Left hindlimb (tissue), 1 donor: ENCODE measurements at places on chromosomes 2 and 18.

DNA sequence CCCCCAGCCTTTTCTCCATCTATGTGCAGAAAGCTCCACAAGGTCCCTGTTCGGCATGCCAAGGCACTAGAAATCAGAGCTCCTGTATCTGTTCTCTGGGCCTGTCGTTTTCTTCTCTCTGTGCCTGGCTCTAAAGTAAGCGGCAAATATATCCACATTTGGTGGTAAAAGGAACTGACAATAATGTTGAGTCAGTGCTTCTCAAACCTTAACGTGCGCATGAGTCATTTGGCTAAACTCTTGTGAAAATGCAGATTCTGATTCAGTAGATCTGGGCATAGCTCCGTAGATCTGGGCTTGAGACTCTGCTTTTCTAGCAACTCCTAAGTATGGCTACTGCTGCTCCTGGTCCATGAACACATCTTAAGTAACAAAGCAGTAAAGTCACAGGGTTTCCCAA is 16.5 kb upstream of the ACSL3 start:
- DNase-seq = no peak

DNA sequence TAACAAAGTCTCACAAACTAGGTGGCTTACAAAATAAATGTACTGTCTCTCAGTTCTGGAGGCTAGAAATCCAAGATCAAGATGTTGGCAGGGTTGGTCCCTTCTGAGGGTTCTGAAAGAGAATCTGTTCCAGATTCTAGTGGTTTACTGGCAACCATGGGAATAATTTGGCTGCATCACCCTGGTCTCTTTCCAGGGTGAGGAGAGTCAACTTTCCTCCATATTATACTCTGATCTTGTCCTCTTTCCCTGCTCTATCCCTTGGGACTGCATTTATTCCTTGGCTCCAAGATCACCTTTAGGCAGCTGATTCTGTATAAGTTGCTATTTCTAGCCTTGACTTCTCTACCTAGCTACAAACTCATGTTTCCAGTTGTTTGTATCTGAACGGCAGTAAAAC is 35.2 kb downstream of the SLC40A1 start:
- peak; percentile 71 for DNase-seq

DNA sequence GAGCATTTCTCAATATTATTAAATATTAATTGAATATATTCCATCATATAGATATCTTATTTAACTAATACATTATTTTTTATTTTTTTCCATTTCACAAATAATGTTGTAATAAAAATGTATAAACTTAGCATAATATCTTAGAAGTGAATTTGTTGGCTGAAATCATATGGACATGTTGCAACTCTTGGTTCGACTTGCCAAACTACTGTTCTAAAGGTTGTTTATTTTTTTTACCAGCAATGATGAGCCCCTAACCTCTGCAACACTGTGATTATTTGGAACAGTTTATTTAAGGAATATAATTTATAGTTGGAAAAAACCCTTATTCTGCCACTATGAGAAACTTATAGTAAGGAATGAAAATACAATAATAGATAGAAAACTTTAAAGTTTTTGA is 8.8 kb upstream of the NAB1 start:
- DNase-seq = no peak

DNA sequence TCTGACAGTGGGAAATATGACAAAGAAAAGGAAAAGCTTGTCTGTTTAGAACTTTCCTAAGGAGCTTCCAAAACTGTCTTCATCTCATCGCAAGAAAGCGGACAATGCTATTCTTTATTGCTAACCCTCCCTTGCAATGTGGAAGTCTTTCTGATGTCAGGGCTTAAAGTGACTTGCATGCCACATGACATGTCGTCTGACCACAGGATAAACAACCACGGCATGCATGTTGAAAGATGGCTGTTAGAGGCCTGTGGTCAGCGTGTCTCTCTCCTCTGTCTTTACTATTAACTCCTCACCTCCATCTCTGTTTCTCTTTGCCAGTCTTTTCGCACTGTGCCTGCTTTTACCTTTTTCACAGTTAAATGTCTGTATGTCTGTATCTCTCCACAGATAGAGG is 389.8 kb downstream of the LNPK start:
- no peak for DNase-seq

- no peak for DNase-seq
Measured at GRCh38 chr2:121245120-121245820, 39.7 kb downstream of the TFCP2L1 start.
